ENCODE measurements at places on chromosomes 16 and 17.

- no peak for DNase-seq
These were observed 330.1 kb downstream of the MAP2K6 start for GRCh38 chr17:69744512-69745070.

- DNase-seq: peak; percentile 33
These were observed 22.9 kb upstream of the ZFPM1 start for GRCh38 chr16:88430185-88430523.

GRCh38 chr17:34840750-34841149, 120.5 kb downstream of the CCT6B start:
- DNase-seq: no peak

- no peak for DNase-seq
These were observed 29.2 kb upstream of the LITAF start for GRCh38 chr16:11615748-11616447.

DNA sequence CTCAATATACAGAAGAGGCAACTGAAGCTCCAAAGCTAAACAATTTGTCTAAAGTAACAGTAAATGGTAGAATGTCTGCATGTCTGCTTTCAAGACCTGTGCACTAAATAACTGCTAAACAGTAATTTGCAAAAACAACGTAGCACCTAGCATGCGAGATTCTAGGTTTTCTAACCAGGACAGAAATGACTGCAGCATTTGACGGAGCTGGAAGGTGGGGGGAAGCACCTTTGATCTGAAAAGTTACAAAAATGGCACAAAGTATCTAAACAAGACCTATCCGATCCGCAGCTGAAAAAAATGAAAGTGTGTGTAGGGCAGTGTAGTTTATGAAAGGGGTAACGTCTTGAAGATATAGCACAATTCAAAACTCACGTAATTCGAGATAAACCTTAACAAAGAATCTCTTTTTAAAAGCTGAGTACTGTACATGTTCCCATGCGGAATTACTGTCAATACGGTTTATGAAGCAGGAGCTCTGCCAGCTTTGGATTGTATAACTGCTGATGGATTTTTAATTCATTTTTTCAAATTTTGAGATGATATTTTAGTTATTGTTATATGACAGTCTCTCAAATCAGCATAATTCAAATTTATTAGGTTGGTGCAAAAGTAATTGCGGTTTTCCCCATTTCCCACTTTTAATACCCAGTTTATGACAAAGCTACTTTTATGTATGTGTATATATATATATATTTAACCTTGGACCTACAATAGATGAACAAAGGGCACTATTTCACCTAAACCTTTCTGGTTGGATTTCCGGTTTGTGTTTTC, 1.2 kb upstream of the WIPI1 start:
- no peak for DNase-seq

GRCh38 chr17:30717291-30718098, 107.0 kb downstream of the CRLF3 start:
- no peak for DNase-seq

- no peak for DNase-seq
These were observed 118.3 kb downstream of the ANKRD11 start for GRCh38 chr16:89371968-89372634.

GRCh38 chr17:36778448-36778847, 158.8 kb upstream of the LHX1 start:
- DNase-seq: no peak

GRCh38 chr17:75637143-75637538, 3.9 kb downstream of the SMIM5 start:
- no peak for DNase-seq

- DNase-seq: no peak
These were observed 10.9 kb upstream of the KRTAP17-1 start for GRCh38 chr17:41326173-41327145.

- no peak for DNase-seq
These were observed 18.3 kb downstream of the CDC42EP4 start for GRCh38 chr17:73293480-73293911.

GRCh38 chr17:8465759-8466158, 30.1 kb downstream of the NDEL1 start:
- no peak for DNase-seq
